ENCODE measurements at places on chromosomes 3 and 15.

DNA sequence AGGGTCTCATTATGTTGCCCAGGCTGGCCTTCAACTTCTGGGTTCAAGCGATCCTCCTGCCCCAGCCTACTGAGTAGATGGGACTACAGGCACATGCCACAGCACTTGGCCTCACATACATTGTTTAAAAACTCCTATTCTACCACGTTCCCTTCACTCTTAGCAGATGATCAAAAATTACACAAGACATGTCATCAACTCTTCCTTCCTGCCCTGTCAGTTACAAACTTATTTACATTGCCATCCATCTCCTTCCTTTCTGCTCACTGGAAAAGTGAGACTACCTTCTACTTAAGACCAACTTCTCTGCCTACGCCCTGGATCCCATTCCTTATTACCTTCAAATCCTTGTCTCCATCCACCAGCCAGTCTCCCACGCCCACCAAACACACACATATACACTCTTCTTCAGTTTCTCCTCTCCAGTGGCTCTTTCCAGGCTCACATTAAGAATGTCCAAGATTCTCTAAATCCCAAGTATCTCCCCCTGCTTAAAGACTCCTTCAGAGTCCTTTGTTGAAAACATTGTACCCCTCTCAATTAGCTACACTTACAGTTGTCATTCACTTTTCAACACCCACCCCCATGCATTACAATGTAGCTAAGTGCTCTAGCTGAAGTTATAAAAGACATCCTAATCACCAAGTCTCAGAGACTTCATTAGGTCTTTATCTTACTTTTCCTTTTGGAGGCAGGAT lies 4.3 kb downstream of the PEAK1 start:
- DNase-seq = peak; percentile 52

- peak; percentile 34 for DNase-seq
Observed at GRCh38 chr15:72599855-72600464, 54.5 kb upstream of the GOLGA6B start.

DNA sequence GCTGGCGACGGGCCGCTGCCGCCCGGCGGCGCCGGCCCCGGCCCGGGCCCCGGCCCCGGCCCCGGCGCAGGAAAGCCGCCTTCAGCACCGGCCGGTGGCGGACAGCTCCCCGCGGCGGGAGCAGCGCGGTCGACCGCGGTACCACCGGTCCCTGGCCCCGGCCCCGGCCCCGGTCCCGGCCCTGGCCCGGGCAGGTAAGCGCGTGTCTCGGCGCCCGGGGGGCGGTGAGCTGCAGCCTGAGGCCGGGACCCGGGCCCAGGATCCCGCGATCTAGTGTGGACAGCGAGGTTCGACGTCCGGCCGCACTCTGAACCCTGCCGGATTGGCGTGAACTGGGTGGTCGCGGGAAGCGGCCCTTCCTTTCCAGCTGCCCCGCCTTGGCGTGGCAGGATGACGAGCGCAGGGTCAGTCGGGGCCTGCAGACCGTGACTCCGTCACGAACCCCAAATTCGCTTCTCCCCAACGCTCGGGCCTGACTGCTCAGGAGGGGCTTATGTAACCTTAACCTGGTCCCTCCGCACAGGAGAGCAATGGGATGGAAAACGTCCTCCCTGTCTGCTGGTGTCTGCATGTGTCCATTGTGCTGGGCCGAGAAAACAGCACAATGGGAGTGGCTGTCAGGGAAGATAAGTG lies 472 bp downstream of the BSN start:
- DNase-seq = no peak

DNA sequence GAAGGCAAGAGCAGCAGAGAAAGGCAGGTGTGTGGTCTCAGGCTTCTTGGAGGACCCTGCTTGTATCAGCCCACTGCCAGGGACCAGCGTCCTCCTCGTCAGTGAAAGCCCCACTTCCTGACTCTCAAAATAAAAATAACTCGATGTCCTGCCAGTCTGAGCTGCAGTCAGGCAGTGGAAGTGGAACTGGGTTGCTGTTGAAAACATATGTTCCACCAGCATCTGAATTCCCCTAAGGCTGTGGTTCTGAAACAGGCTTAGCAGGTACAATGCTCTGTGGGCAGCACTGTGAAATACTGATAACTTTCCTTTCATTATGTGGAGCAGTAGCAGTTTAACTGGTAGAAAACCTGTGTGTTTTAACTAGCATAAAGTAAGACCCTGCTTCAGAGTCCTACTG lies 121.6 kb upstream of the EIF1B start:
- DNase-seq = no peak

DNA sequence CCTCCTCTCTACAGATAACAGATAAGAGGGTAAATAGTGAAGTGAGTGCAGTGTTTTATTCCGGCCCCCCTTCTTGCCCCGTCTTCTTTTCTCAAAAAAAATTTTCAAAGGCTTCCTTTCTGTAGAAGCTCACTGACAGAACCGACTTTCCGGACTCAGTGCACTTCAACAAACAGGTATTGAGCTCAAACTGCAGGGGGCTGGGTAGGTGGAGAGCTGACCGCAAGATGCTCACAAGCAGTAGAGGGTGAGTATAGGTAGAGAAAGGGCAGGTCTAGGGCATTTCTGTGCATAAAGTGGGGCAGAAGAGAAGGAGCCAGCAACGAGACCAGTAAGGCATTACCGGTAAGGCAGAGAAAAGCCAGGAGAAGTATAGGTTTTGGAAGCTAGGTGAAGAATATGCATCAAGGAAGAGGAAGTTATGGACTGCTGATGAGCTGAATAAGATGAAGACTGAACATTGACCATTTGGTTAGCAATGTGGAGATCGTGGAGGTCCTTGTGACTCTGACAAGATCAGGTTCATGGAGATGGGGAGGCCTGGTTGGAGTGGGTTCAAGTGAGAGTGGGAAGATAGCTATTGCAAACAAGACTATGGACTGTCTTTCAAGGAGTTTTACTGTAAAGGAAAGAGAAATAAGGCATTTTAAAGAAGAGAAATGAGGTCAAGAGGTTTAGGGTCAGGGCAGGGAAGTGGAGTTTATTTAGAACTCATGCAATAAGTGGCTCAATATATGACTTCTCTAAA lies 97.4 kb downstream of the ST6GAL1 start:
- no peak for DNase-seq

- DNase-seq = no peak
Observed at GRCh38 chr3:18237251-18238005, 187.7 kb downstream of the SATB1 start.

GRCh38 chr3:52986938-52987337 lies 58.9 kb downstream of the SFMBT1 start:
- no peak for DNase-seq

- DNase-seq = peak; percentile 47
Observed at GRCh38 chr3:20511863-20512505, 326.0 kb upstream of the SGO1 start.

- DNase-seq = peak; percentile 96
Observed at GRCh38 chr3:171967137-171967783, 72.1 kb upstream of the FNDC3B start.

- DNase-seq = peak; percentile 91
Observed at GRCh38 chr3:190618330-190619030, 104.6 kb downstream of the IL1RAP start.

DNA sequence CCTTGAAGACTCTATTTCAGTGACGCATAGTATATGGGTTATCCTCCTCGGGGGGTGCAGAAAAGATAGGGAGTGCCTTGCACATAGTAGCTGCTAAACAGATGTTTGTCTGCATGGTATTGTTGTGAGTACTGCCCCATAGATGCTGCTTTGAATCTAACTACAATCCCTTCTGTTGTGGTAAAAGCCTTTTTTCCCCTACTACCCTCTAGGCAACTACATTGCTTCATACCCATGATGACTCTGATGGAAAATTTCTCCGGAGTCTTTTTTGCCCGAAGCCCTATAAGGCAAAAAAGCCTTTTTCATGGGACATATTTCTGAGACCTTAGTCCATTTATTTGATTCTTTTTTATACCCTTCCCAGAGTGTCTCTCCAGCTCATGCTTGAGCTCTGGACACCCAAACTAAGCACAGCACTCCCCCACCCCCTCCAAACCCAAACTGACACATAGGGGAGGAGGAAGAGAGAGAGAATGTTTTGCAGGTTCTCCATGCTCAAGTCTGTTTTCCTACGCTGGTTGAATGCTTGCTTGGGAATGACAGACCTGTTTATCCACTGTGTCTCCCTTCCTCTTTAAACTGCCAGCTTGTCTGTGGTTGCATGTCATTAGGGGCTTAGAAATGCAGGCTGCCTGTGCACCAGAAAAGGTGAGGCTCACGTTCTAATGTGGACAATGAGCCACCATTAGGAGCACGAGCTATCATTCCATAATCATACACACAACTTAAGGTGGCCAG lies 52.9 kb downstream of the LRTM1 start:
- DNase-seq = no peak

- DNase-seq = no peak
Observed at GRCh38 chr3:59443618-59444293, 393.9 kb upstream of the CFAP20DC start.

GRCh38 chr3:18808429-18808828 lies 339.9 kb upstream of the KCNH8 start:
- no peak for DNase-seq

DNA sequence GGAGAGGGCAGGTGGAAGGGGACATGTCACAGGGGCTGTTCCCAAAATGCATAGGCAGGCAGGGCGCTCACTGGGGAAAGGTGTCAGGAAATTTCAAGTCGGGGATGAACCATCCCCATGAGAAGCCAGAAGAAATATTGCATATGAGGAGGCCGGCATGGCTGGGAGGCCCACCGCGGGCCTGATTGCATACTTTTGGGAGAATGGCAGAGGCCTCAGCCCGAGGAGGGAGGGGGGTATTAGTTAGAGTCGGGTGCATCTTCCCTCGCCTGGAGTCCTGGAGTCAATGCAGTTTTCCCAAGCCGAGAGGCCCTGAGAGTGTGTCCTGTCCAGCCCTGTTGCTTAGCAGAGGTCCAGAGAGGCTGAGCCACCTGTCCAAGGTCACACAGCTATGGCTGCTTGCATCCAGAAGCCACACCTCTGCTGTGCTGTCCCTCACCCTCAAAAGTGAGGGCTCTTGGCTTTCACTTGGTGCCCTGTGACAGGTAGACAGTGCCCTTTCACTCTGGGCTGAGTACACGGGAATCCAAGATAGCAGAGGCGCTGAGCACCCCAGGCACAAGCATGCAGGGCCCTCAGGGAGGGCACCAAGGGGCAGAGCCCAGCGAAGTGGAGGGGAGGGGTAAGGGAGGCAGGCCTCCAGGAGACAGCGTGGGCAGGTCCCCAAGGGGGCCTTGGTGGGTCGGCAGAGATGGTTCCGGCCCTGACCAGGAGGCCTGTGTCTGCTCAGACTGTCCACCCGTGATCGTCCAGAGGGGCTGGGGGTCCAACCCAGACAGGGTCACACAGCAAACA lies 48.5 kb downstream of the GRIP2 start:
- no peak for DNase-seq

GRCh38 chr3:37742574-37743212 lies 119.0 kb upstream of the CTDSPL start:
- DNase-seq = no peak

DNA sequence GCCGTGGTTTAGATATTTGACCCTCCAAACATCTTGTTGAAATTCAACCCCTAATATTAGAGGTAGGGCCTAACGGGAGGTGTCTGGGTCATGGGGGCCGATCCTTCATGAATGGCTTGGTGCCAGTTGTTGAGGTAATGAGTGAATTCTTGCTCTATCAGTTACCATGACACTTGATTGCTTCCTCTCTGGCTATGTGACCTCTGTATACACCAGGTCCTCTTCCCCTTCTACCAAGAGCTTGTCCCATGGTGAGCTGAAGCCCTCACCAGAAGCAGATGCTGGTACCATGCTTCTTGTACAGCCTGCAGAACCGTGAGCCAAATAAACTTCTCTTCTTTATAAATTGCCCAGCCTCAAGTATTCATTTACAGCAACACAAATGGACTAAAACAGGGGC lies 41.8 kb upstream of the TIPARP start:
- DNase-seq = no peak

DNA sequence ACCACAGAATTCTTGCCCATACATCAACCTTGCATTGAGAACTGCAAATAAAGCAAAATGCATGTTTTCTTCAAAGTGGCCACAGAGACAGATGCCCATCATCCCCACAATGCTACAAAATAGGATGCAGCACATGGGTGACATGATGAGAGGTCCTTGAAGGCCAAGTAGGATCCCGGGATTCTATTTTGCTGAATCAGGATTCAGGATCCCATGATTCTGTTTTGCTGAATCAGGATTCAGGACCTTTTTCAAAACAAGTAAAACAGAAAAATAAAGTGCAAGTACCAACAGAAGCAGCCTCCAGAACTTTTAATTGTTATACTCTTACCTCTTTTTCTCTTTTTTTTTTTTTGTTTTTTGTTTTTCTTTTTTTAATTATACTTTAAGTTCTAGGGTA lies 242.1 kb upstream of the NR2E3 start:
- no peak for DNase-seq

GRCh38 chr15:57146506-57147201 lies 228.2 kb downstream of the TCF12 start:
- peak; percentile 61 for DNase-seq

GRCh38 chr15:70643106-70643782 lies 120.1 kb downstream of the UACA start:
- DNase-seq = no peak

DNA sequence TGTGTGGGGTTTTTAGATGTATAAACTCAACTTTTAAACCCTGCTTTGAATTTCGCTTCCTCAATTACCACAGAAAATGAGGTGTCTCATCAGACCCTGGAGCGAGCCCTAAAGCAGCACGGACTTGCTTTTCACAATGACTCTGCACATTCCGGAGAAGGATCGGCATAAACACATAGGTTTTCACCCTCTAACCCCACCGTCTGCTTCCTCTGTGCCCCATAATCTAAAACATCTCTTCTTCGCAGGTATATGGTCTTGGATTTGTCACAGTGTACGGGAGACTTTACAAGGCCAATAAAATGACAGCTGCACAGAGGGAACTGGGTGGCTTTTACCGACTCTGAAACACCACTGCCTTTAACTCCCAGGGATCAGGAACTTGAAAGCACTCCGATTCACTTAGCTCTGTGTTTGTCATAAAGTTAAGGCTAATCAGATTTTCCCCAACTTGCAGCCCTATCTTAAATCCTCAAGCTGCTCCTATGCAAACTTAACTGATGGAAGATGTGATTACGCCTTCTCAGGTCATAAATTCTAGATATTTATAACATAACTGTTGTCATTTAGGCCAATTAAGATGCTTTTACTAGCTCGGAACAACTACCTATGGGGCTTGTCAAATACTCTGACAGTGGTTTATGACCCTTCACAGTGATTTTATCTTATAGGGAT lies 133.4 kb upstream of the WNT5A start:
- no peak for DNase-seq

DNA sequence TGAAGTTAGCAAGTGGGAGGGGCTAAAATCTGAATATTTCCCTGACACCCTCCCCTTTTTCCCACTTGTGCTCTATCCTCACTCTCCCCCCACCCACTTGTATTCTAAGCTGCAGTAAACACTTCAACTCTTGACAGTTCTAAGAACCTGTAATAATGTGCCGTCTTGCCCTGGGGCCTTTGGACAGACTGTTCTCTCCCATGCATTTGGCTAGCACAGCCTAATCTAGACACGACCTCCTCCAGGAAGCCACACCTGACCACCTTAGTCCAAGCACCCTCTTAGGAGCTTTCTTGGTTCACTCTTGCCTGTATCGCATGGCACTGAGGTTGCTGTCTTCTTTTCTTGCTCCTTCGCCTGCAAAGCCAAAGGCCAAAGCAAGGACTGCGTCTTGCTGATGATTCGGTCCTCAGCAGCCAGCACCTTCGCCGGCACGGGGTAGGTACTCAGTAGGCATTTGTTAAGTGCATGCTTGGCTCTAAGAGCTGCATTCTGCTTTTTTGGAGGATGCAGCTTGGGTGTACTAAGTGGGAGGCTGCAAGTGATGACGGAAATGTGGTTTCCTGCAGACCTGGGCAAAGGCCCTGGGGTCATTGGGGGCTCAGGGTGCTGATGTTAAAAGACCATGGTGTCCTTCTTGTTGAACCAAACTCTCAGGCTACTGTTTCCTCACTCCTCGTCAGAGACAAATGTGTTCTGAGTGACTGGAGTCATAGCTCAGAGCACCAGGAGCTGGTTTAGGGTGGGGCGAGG lies 2.0 kb upstream of the ZNF710 start:
- DNase-seq = no peak
